ENCODE measurements at places on chromosomes 1 and 21.
A peak's percentile ranks its signal among the peaks of the same experiment; 100 is the strongest.

DNA sequence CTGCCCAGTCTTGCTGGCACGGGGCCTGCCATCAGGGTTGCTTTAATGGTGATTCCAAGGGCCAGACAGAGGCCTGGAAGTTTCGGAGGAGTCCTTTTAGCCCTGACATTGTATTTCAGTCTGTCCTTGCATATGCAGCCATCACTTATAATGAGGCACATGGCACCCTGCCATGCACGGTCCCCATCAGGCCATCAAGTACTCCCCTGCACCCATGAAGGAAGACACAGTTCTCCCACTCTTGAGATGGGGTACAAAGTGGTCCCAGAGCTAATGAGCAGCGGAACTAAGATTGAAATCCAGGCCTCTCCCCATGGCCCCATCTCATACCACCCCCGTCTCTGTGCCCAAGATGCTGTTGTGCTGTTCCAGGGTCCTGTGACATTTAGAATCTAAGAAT is 596.6 kb downstream of the PTPRU start:
- DNase-seq: no peak

- DNase-seq: no peak
Measured at GRCh38 chr1:93588206-93588605, 93.4 kb downstream of the BCAR3 start.

GRCh38 chr1:218970397-218970990 is 203.2 kb upstream of the LYPLAL1 start:
- DNase-seq: no peak

DNA sequence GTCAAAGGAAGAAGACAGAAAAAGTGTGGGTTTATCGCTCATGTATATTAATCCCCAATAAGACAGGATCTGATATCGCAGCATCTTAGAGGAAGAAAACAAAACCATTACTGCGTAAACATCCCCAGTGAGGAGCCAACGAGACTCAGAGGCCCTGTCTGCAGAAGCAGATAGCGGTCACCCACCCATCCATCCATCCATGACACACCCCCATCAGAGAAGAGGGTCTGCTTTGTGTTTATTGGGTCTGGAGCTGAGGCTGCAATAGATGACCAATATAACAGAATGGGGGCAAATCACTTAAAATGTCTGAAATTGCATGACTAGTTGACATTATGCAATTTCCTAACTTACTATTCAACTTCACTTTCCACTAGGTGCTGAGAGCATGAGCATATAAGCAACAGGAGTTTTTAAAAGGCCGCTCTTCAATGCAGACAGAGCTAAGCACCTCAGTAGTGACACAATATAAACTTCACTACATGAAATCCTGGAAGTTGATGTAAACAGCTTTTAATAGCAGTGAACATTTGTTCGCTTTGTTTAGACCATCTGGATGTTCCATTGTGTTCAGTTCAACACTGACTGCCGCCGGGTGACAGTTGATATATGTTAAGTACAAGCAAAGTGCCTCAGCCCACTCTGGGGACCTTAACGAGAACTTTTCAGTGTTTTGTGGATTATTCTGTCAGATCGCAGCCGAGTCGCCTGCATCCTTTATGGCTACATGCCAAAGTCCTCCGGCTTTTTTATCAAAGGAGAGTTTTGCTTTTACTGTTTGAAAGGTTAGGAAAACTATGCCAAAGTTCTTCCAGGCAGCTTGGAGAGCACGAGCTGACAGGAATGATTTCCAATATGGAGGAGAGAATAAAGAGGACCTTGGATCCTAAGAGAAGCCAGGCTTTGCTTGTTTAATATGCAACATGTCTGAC is 167.5 kb downstream of the ZNF281 start:
- DNase-seq: peak; percentile 69

DNA sequence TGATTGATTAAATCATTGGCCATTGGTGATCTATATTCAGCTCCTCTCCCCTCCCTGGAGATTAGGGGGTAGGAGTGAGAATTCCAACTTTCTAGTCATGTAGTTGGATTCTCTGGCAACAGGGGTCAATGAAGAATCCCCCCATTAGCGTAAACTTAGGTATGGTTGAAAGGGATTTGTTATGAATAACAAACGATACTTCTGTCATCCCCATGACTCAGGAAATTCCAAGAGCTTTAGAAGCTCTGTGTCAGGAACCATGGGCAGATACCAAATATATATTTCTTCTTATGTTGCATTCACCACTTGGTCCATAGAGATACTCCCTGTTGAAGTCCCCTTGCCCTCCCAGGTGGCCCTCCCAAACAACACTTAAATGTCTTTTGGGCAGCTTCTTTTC is 124.5 kb downstream of the DNM3 start:
- no peak for DNase-seq

DNA sequence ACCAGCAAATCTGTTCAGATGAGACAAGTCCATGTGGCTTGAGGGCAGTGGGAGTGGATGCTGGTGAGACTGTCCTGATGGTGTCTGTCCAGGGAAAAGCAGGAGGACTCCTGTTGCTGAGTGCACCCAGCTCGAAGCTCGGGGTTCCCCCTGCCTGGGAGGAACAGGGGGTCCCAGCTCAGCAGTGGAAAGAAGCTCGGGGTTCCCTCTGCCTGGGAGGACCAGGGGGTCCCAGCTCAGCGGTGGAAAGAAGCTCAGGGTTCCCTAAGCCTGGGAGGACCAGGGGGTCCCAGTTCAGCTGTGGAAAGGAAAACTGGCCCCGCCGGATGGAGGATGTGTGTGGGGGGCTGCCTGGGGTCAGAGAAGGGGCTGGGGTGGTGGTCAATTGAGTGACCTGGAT is 39.1 kb downstream of the CRYAA start:
- no peak for DNase-seq

All from DMS 273 treated with DMSO at 0.1 percent for 48 hours (cell line).